Brain (organoid and tissue), 16 donors: ENCODE measurements at places on chromosomes 5 and 9.

DNA sequence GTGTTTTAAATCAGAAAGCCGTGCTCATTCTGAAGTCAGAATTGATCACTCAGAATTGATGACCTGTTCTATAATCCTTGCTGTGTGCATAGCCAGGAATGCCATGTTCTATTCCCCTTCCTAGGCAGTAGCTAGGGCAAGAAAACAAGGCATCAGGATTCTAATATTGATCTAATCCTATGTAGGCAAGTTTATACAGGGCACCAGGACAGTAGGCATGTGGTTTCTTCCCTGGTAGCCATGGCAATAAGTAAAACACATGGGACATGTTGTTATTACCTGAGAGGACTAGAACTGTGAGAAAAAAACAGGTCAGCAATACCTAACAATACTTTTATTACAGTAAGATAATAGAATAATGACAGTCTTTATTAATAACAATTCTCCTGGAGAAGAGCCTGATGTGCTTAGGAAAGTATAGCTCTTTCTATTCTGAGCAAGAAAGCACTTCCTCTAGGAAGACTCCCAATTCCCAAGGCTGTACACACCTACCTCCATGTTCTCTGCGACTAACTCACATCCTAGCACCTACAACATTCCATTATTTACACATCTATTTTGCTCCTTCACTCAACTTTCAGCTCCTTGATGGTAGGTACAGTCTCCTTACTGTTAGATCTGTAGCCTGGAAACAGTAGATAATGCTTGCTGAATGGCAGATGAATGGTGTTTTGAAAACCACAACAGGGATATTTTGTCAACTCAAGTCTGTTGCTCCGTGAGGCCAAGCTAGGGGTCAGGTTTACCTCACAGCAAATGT, 70.8 kb downstream of the STX17 start:
- DNase-seq: no peak

GRCh38 chr9:20526500-20527319, 95.6 kb downstream of the MLLT3 start:
- DNase-seq: peak; percentile 47

DNA sequence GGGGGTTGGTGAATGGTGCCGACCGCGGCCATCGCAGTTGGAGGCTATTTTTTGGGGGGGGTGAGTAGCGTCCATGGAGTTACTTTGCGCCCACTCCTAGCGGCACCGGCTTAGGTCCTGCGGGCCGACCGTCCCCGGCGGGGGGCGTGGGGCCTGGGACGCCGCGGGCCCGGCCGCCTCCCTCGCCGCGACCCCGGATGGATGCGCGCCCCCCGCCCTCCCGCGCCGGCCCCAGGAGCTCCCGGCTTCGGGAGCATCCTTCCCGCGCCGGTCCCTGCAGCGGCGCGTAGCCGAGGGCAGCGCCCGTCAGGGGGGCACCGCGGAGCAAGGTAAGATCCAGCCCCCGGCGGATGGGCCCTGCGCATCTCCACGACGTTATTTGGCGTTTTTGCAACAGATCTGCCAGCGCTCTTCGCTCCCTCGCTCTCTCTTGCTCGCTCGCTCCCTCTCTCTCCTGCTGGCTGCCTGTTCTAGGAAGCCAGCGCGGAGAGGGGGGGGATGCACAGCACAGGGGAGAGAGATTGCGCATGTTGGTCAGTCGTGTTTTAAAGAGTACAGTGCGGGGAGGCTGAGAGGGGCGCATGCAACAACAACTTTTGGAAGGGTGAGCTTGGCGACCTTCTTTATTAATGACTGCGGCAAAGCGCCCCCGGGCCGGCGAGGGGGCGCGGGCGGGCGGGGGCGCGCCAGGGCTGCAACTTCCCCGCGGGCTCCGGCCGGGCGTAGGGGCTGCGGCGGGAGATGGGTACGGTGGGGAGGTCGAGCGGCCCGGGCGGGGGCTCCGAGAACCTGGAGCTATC, 413 bp downstream of the JADE2 start:
- peak; percentile 91 for DNase-seq

GRCh38 chr9:132409828-132410528, at the start of gene CFAP77:
Gene CFAP77 (plus strand): TSS chr9:132410211. CDS start chr9:132410272, 61 bp downstream.
- DNase-seq: peak; percentile 65

- DNase-seq: no peak
These were observed 16.3 kb downstream of the PDGFRB start for GRCh38 chr5:150139334-150139733.

DNA sequence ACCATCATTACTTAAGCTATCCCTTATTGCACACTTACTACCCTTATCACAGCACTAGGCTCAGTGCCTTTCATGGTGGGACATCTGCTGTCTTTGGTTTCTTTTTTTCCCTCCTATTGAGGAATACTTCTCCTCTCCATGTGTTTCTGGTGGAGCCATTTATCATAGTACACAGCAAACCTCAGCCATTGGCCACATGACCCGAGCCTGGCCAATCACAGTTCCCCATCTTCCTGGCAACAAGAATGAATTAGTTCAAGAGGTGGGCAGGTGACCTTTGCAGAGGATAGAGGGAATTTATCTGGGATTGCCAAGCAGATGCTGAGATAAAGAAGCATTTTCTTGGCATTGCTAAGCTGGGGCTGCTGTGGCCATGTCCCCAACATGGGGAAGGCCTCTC, 101.1 kb upstream of the ZNF618 start:
- no peak for DNase-seq

GRCh38 chr5:120848883-120849282, 384.8 kb downstream of the PRR16 start:
- peak; percentile 11 for DNase-seq
